ENCODE measurements at places on chromosomes 7 and 10.

DNA sequence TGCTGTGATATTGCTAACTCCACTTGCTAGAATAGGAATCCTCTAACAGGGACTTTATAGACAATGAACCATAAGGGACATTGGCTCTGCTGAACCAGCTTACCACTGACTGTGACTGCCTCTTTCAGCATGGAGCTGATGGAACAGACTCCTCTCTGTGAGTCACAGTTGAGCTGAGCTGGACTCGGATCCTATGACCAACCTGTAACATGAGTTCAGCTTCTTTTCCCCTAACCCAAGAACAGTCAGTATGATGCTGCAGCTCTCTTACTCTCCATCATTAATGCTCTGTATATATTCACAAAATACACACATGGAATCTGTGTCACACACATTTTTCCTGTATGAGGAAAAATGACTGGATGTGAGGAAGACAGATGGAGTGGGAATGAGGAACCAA is 177.9 kb upstream of the BET1 start:
- DNase-seq = peak; percentile 80

GRCh38 chr10:26488344-26488743 is 50.2 kb downstream of the APBB1IP start:
- peak; percentile 39 for DNase-seq

- no peak for DNase-seq
Measured at GRCh38 chr7:18390535-18390907, 105.0 kb upstream of the HDAC9 start.

GRCh38 chr7:124777268-124777667 is 11.7 kb upstream of the GPR37 start:
- no peak for DNase-seq

DNA sequence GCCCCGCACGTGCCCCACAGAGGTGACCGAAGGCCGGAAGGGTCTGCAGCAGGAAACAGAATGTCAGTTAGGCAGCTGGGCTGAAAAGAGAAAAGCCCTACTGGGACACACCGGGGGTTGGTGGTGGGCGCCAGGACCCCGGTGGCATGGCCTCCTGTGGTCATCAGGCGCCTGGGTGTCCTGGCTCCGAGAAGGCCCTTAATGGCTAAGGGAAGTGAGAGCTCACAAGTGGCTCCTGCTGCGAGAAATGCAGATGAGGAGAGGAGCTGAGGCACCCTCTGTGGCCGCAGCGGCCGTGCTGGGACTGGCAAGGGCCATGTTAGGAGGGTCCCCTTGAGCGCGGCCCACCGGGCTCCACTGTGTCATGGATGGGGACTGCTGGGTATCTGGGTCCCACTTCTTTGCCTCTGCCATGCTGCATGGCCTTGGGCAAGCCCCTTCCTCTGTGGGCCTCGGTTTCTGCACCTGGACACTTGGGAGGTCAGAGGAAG is 79.2 kb upstream of the GNA12 start:
- no peak for DNase-seq

DNA sequence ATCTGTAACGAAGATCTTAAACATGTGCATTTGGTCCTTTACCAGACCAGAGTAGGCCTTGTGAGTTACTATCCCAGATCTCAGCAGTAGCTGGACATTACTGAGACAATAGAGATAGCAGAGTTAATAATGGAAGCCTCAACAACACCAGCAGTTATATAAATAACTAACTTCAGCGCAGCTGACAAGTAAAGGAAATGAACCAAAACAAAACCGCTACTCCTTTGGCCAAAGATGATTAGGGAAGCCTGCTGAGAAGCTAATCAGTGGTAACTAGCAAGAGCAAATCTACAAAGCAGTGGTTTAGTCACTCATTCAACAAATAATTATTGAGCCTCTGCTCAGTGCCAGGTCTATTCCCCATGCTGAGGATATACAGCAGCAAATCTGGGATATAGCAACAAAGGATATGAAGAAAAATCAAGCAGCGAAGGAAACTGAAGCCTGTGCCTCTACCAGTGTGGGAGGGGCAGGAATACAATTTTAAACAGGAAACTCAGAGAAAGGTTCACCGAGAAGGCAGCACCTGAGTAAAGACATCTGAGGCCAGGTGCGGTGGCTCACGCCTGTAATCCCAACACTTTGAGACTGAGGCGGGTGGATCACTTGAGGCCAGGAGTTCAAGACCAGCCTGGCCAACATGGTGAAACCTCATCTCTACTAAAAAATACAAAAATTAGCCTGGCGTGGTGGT is 103.6 kb downstream of the ELMO1 start:
- no peak for DNase-seq

GRCh38 chr7:137313201-137313600 is 30.3 kb downstream of the PTN start:
- DNase-seq = no peak

GRCh38 chr10:97572214-97572989 is at the start of gene ANKRD2:
Gene ANKRD2, plus strand, starts transcription at chr10:97572779. Its CDS starts 10 bp downstream, at chr10:97572789.
- DNase-seq = peak; percentile 69

GRCh38 chr7:33687625-33688024 is 217.7 kb upstream of the BMPER start:
- DNase-seq = no peak

- DNase-seq = no peak
Measured at GRCh38 chr7:26584987-26585665, 279.3 kb downstream of the SKAP2 start.

DNA sequence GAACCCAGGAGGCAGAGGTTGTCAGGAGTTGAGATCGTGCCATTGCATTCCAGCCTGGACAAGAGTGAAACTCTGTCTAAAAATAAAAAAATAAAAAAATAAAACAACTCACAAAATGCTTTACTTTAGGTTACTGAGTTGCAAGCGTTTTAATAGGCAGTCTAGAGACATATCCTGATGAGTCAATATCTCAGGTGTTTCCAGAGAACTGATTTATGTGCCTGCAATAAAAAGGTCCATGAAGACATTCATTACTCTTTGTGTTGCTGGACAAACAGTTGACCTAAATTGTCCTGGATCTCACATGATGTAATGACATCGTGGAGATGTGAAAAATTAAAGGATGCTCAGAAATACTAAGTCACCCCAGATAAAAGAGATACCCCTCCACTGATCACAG is 31.5 kb downstream of the CDNF start:
- no peak for DNase-seq

GRCh38 chr7:118330388-118330787 is 105.9 kb downstream of the ANKRD7 start:
- DNase-seq = no peak

- DNase-seq = no peak
Measured at GRCh38 chr10:67780759-67781538, 57.0 kb downstream of the DNAJC12 start.

DNA sequence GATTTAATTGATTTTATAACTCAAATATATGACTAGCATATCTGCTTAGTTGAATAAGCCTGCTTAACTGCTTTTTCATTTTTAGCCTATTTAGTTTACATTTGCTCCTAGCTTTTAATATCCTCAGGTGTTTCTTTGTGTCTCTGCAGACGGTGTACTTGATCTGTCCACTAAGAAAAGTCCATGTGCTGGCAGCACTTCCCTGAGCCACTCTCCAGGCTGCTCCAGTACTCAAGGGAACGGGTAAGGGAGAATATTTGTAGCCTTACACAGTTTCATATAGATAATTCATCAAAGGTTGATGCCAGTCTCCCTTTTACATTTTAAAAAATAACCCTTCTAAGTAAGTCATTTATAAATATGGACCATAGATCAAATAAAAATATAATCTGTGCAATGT is 119.9 kb downstream of the LCOR start:
- DNase-seq = no peak

- DNase-seq = no peak
Measured at GRCh38 chr7:47535704-47536628, 45.9 kb downstream of the TNS3 start.

- DNase-seq = no peak
Measured at GRCh38 chr10:77185696-77186095, 451.9 kb downstream of the KCNMA1 start.

- DNase-seq = no peak
Measured at GRCh38 chr10:77457266-77457665, 180.3 kb downstream of the KCNMA1 start.

DNA sequence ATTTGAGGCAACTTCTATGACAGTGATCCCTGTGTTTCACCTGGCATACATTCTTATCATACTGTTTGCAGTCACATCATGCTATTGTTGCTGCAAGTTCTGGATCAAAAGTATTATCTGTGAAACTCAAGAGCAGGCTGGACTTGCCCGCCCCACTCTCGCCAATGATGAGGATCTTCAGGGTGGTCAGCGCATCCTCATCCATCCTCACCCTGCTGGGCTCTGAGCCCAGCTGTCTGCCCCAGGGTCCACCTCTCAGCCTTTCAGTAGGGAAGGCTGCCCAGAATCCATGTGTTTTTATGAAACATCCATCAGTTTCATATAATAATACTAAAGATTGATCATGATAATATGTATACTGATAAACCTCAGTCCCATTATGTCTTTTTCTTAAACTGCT is 55.4 kb upstream of the KIF5B start:
- no peak for DNase-seq

- no peak for DNase-seq
Measured at GRCh38 chr7:681551-682307, 44.8 kb upstream of the DNAAF5 start.
